GM04504 (cell line): ENCODE measurements at places on chromosomes 4 and X.

GRCh38 chr4:124833831-124834505, 121.4 kb upstream of the ANKRD50 start:
- no peak for DNase-seq

DNA sequence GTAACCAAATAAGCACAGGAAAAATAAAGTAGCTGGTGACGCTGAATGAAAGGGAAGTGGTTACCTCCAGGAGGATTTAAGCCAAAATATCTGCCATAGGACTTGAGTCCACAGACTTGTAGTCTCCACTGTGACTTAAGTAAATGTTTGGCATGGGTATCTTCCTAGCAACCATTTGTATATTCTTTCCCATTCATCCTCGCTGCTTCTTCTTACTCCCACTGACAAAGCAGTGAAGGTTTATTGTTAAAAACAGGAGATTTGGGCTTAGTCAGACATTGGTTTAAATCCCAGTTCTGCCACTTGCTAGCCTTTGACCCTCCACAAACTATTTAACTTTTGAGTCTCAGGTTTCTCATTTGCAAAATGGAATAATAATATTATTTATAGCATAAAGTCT, 22.3 kb downstream of the COL4A6 start:
- no peak for DNase-seq

DNA sequence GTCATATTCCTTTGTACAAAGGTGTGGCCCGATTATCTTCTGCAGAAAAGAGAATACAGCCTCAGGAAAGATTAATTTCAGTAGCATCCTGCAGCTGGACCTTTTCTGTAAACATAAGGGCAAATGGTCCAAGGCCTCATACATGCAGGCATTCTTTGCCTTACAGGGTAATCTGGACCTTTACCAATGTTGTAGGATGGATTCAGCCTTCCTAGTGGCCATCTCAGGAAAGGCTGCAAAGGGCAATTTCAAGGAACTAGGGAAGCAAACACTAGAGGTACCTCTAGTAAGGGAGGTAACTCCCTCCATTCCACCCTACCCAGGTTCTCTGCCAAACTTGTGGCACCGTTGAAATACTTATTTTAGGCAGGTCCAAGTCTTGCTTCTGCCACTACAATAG, 43.0 kb downstream of the UGT2B28 start:
- DNase-seq, result no peak

- no peak for DNase-seq
Observed at GRCh38 chr4:40874901-40875300, 125.1 kb downstream of the NSUN7 start.

DNA sequence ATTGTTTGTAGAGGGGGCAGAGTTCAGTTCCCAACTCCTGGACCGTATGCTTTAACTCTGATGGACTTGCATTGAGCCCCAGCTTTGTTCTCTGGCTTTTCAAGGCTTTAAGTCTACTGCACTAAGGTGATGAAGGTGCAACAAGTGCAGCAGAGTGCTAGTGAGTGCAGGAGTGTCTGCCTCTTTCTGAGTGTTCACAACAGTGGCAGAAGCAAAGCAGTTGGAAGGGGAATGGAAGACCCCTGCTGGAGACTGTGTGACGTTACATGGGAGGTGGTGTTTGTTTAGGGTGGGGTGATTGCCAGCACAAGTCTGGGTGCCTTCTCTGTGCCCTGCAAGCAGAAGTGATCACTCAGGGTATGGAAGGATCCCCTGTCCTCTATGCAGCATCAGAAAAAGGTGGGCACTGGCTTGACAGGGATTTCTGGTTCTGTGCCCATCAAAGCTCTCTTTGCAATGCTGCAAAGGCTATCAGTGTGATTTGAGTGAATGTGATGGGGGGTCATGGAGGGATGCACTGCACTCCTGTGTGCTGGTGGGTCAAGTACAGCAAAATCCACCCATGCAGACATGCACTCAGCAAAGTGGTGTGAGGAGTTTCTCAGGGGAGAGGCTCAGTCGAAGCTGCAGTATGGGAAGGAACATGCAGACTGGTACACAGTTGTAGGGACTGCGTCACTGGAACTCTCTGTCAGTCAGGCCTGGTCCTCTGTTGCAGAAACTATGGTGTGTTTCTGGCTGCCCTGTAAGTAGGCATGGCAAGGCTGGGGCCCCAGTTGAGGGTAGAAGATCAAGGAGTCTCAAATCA, 70.9 kb upstream of the UGT2B7 start:
- no peak for DNase-seq

DNA sequence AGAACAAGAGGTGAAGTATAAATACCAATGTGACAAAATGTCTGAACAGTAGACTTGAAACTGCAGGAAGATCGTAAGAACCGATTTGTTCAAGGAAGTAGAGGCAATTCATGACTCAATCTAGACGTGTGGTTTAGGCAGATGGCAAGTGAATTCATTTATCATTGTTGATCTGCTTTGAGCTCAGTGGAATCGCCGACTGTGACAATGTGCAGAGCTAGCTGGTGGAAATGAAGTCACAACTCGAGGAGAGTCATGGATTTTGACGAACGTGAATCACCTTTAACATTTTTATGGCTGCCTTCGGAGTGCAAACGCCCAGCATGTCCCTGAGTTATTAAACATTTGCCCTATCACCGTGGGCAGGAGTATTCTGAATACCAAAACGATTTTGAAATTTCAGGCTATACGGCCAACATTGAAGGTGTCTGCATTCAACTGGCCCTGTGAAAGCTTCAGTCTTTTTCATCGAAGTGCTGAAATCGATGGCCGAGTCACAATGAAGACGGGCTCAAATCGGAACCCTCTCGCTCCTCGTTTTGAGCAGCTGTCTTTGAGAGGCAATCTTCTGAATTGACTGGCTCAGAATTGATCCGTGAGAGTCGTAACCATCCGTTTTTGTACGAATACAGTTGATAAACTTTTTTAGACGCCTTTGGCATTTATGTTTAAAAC, 689 bp upstream of the OGT start:
- DNase-seq, result no peak

DNA sequence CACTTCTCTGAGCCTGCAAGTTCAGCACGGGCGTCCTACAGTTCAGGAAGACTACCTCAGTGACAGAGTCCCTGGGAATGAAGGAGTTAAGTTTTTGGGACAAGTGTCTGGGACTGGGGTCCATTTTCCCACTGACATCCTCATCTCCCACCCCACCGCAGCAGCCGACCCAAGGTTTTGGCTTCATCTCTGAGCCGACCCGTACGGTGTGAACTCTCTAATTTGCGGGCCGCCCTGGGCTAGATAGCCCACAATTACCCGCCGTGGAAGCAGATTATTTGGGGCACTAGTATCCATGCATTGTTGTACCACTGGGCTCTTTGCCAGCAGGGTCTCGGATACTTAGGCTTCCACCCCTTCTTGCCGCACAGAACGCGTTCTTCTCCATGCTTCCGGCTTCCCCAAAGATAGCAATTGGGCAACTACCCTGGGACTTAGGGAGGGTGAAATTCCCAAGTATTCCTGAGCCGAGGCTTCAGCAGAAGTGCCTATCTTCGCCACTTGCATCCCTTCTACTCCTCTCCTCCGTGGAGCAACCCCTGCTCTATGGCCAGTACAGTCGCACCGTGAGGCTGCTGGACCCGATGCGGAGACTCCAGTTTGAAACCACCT, 2.4 kb downstream of the IL1RAPL2 start:
- DNase-seq, result no peak

DNA sequence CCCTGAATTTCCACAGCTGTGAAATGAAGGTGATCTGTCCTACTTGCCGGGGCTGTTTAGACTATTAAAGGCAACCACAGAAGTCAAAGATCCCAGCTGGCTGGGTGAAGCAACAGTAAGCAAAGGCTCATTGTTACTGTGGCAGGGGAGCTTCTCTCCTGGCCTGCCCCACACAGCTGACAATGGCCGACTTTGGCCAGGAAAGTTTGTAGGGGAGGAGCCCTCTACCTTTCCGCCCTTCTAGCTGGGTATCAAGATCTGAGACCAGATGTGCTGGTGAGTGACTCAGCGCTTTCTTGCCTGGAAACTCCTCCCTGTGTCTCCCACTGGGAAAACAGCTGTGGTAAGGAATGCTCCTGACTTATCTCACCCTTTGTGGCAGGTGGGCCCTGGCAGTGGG, 21.1 kb downstream of the RASSF6 start:
- DNase-seq, result no peak

GRCh38 chr4:151806511-151806927, 45.7 kb upstream of the GATB start:
- DNase-seq, result peak; percentile 69

DNA sequence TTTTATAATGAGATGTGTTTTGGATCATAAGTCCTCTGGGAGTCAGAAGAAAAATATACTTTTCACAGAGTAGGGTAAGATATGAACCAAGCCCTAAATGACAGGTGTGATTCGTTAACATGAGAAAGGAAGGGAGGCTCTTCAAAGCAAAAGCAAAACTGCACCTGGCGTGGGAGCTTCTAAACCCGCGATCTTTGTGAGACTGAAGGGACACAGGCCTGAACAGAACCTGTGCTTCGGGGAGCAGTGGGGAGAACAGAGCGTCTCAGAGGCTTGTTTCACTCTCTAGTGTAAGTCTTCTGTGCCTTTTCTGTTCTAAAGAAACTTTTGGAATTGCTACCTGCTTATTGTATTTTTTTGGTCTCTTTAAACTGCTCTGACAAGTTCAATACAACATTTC, 30.2 kb upstream of the CYP4V2 start:
- DNase-seq, result no peak

GRCh38 chrX:12984603-12985319, 9.9 kb downstream of the TMSB4X start:
- no peak for DNase-seq

DNA sequence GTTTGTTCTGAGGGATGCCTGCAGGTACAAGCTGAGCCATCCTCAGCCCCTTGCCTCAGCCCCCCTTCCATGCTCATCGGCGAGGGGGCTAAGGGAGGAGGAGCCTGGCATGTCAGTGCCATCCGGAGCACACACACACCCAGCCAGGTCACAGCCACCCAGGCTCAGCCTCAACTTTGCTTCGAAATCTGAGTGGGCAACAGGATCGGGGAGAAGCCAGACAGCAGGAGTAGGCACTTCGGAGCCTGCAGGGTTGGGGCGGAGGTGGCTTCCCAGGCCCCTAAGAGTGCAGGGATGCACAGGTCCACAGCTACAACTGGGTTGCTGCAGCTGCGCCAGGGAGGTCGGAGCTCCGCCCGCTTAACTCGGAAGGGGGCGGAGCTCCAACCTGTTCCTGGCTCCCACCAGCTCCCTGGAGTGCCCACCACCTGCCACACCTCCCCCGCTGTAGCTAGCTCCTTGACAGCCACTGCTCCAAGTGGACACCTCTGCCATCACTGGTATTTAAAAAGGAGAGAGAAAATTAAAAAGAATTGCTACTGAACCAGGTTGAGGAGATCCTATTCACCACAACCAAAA, 192.9 kb upstream of the GALNT7 start:
- DNase-seq, result no peak

GRCh38 chr4:168737806-168738172, 240.9 kb downstream of the PALLD start:
- DNase-seq, result no peak

GRCh38 chr4:7651461-7651921, 216.8 kb upstream of the PSAPL1 start:
- DNase-seq, result no peak

DNA sequence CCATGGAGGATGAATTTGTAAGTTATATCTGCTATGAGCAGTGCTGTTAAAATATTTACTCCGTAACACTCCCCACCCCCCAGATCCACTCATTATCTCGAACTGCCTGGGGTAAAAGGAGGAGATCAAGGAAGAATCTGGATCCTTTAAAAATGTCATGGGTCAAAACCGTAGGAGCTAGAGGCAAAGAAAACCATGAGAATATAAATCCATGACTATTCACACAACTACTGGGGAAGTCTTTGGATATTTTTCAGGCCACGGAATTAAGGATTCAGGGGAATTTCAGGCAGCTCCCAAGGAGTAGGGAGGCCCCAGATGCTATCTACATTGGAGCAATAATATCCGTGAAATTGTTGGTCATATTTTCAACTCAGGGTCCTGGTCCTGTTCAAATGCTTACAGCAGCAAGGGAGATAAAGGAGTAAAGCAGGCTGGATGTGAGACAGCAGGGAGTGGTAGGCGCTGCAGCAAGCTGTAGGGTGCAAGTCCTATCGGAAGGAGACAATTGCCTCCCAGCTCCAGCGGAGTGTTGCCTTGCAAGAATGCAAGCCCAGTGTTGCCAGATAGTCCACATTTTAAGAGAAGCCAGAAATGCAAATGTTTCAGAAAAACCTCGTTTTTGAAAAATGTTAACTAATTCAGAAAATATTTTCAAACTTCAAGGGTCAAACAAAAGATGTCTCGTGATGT, 116.2 kb upstream of the KIT start:
- DNase-seq, result no peak

DNA sequence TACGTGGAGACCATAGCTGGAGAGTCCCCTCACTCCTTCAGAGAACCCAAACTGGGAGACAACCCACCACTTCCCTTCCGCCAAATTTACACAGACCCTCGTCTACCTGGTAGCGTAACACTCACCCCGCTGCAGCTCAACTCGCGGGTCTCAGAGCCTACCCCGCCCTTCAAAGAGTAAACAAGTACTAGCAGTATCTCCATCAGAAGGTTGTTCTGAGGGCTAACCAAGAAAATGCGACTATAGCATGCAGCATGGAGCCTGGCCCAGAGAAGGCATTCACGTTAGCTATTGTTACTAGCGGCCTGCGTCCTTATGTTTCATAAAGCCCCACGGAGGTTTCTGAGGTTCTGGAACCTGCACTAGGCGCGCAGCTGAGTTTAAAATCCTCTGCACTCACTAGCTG, 531 bp upstream of the MANBA start:
- DNase-seq, result no peak

- no peak for DNase-seq
Observed at GRCh38 chrX:4670606-4671005, 957.2 kb upstream of the PRKX start.

GRCh38 chr4:136812100-136812880, 720.0 kb downstream of the PCDH18 start:
- no peak for DNase-seq

DNA sequence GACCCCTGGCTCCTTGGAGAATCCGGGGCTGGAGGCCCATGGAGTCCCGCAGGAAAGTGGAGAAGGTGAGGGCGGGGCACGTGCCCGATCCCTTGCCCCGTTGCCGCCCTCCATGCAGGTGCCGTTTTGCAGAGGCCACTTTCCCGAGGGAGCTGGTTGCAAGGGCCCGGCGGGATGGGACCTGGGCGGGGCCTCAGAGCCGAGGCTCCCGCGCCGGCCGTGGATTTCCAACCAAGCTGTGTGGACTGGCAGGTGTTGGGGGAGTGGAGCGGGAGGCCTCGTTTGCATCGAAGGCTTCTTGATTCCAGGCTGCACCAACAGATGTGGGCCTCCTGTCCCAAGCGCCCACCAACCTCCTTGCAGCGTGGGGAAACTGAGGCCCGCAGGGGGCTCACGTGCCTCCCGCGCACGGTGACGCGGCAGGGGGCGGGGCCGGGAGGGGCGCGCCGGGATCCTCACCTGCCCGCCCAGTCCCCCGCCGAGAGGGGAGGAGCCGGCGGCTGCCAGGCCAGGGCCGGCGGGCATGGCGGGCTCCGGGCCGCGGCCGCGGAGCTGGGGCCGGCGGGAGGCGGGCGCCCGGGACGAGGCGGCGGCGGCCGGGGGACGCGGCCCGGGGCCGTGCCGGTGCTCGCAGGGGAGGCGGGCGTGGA, 24.9 kb downstream of the SH3BP2 start:
- DNase-seq, result no peak

- no peak for DNase-seq
Observed at GRCh38 chrX:143636831-143637230, 930 bp upstream of the SLITRK4 start.

- DNase-seq, result no peak
Observed at GRCh38 chrX:143472347-143472938, 44.8 kb downstream of the SPANXN3 start.

GRCh38 chr4:147334478-147334877, 146.4 kb upstream of the EDNRA start:
- DNase-seq, result no peak

GRCh38 chrX:55206162-55206941, 13.8 kb upstream of the PAGE5 start:
- DNase-seq, result no peak
